ENCODE measurements at places on chromosomes 16 and 17.

GRCh38 chr16:785563-786535, 2.3 kb downstream of the RPUSD1 start:
- peak; percentile 63 for DNase-seq

DNA sequence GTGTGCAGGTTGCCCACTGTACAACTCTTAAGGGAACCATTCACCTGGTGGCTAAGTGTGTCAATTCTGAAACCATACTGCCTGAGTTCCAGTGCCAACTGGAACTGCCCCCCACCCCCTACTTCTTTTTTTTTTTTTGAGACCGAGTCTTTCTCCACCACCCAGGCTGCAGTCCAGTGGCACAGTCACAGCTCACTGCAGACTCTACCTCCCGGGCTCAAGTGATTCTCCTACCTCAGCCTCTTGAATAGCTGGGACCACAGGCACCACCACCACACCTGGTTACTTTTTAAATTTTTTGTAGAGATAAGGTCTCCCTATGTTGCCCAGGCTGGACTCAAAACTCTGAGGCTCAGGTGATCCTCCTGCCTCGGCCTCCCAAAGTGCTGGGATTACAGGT, 40.4 kb upstream of the DHX8 start:
- DNase-seq, result no peak

GRCh38 chr16:88510091-88510994, 57.3 kb downstream of the ZFPM1 start:
- DNase-seq, result no peak

- DNase-seq, result no peak
These were observed 63.4 kb downstream of the XYLT1 start for GRCh38 chr16:17407321-17407720.

DNA sequence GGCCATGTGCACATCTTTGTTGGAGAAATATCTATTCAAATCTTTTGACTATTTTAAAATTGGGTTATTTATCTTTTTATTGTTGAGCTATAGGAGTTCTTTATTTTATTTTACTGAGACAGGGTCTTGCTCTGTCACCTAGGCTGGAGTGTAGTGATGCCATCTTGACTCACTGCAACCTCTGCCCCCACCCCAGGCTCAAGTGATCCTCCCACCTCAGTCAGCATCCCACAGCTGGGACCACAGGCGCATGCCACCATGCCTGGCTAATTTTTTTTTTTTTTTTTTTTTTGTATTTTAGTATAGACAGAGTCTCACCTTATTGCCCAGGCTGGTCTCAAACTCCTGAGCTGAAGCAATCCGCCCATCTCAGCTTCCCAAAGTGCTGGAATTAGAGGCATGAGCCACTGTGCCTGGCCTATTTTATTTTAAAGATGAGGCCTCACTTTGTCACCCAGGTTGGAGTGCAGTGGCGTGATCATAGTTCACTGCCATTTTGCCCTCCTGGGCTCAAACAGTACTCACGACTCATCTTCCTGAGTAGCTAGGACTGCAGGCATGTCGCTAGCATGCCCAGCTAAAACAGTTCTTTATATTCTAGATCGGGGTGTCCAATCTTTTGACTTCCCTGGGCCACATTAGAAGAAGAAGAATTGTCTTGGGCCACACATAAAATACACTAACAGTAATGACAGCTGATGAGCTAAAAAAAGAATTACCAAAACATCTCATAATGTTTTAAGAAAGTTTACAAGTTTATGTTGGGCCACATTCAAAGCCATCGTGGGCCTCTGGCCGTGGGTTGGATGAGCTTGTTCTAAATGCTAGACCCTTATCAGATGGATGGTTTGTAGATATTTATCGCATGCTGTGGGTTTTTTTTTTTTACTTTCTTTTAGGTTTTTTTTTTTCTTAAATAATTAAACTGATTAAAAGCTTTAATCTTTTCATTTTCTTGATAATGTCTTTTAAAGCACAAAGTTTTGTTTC, 13.7 kb downstream of the TENT4B start:
- DNase-seq, result no peak

- no peak for DNase-seq
These were observed 441.0 kb upstream of the SALL1 start for GRCh38 chr16:51592001-51592501.

GRCh38 chr17:17151055-17151454, 55.1 kb downstream of the PLD6 start:
- DNase-seq, result no peak

DNA sequence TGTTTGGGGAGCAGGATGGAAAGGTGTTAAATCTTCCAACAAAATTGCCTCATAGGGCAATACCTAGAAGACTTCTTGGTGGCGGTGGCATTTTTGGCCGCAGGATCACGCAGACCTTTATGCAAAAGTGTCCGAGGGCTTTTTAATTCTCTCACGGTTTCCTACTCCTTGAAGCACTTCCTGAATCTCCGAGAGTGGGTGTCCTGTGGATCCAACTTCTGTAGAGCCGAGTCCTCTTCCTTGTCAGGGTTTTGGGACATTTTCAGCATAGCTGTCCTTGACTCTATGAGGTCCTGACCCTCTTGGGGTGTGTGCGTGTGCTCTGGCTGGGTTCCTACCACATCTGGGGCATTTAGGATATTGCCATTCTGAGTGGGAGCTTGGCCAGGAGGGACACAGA, 31.7 kb downstream of the IL21R start:
- no peak for DNase-seq

GRCh38 chr16:22898131-22898530, 84.2 kb downstream of the HS3ST2 start:
- no peak for DNase-seq

GRCh38 chr16:55499951-55500529, 8.8 kb upstream of the LPCAT2 start:
- no peak for DNase-seq

DNA sequence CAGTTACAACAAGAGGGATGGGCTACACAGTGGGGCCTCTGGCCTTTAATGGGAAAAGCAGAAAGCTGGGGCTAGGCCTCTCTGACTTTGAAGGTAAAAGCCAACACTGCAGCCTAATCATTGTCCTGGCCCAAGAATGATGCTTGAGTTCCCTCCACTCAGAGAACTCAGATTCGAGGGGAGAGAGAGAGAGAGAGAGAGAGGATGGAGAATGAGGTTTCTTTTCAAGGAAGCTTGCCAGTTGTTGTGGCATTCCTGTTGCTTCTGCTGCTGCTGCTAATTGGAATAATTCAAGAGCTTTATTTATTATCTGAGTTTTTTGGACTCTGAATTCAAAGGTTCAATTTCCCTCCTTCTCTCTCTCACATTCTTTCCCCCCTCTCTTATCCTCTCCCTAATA, 144.6 kb upstream of the IRX6 start:
- no peak for DNase-seq

- DNase-seq, result no peak
These were observed 18.9 kb downstream of the CLTC start for GRCh38 chr17:59638553-59638952.

DNA sequence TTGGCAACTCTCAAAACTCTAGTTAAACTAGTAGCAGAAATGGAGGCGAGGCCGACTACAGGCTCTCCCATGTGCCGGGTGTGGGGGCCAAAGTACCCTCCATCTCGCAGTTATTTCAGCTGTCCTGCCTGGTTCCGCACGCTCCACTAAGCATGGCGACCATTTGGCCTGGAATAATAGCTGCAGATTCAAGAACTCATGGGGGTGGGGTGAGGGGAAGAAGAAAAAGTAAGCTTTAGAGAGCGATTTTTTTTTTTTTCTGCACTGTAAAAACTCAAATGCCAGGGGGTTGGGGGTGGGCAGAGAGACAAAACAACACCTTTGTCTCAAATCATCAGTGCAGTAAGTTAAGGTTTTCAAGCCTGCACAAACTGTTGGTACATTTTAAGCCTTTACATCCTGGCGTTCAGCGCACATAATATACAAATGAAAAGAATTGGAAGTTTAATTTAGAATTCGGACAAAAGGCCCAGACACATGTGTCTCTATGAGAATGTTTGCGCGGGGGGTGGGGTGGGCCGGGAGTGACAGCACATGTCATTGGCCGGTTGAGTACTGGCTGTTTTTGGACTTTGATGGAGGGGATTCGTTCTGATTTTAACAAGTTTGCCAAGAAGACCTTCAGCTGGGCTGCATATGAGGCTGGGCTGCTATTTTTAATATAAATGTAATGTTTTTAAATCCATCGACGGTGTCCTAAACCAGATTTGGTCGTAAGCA, 694.7 kb upstream of the SALL1 start:
- no peak for DNase-seq

DNA sequence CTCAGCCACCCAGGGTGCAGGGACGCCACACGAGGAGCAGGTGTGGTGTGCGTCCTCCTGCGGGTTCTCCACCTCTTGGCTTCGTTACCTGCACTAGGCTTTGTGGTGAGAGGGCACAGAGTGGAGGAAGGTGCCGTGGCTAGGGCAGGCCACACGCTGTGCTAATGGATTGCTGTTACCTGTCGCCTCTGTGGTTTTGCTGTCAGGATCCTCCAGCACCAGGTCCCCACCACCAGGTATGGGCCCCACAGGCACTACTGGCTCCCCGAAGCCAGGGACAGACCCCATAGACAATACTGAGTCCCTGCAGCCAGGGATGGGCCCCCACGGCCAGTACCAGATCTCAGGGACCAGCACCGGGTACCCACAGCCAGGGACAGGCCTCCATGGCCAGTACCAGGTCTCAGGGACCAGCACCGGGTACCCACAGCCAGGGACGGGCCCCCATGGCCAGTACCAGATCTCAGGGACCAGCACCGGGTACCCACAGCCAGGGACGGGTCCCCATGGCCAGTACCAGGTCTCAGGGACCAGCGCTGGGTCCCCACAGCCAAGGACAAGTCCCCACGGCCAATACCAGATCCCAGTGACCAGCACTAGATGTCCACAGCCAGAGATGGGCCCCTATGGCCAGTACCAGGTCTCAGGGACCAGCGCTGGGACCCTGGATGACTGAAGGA, 315.6 kb downstream of the SEC14L1 start:
- no peak for DNase-seq

GRCh38 chr17:43897831-43898230, 9.5 kb downstream of the MPP2 start:
- no peak for DNase-seq

GRCh38 chr17:2335726-2336214, 487 bp downstream of the TSR1 start:
- no peak for DNase-seq

GRCh38 chr16:74660383-74660782, 6.3 kb downstream of the RFWD3 start:
- DNase-seq, result no peak

DNA sequence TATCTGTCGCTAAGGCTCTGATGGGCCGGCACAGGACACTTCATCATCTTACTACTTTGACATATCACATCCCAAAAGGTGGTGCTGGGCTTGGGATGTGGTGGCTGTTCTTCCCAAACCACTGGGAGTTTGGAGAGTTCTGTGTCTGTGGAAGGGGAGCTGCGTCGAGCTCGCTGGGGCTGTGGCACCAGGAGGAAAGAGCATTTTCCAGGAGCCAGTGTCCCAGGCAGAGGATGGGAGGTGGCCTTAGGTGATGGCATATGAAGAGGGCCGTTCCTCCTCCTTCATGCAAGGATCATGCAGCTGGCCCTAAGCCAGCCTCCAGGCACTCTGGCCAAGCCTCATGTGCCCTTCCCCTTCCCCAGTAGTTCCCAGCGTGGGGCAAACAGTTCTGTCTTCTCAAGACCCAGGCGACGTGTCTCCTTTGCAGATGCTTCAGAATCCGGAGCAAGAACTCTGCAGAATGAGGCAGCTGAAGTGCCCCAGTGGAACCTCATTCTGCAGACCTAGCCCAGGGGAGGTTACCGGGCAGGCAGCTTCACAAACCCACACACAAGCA, 89.4 kb upstream of the TNRC6C start:
- no peak for DNase-seq

DNA sequence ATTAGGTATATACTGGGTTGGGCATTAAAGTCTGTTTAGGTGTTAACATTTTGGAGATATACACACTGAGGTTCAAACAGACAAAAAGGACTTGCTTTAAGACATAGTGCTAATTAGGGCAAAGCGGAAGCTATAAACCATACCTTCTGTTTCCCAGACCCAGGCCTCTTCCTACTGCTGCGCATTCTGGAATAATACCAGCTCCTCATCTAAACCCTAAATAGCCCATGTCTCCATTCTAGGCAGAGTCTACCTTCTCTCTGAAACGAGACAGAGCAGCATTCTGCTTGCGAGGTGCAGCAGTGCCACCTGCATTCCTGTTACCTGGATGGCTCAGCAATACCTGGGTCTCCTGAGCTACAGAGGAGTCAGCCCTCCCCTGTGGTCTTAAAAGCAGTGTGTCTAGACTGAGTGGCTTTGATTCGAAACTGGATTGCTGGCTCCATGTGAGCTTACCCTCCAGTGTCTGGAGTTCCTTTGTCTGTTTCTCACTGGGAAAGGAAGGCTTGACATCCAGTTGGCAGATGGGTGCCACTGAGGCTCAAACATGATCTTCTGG, 6.4 kb downstream of the YPEL2 start:
- DNase-seq, result no peak

- no peak for DNase-seq
These were observed 36.6 kb upstream of the TNRC6A start for GRCh38 chr16:24692854-24693253.

DNA sequence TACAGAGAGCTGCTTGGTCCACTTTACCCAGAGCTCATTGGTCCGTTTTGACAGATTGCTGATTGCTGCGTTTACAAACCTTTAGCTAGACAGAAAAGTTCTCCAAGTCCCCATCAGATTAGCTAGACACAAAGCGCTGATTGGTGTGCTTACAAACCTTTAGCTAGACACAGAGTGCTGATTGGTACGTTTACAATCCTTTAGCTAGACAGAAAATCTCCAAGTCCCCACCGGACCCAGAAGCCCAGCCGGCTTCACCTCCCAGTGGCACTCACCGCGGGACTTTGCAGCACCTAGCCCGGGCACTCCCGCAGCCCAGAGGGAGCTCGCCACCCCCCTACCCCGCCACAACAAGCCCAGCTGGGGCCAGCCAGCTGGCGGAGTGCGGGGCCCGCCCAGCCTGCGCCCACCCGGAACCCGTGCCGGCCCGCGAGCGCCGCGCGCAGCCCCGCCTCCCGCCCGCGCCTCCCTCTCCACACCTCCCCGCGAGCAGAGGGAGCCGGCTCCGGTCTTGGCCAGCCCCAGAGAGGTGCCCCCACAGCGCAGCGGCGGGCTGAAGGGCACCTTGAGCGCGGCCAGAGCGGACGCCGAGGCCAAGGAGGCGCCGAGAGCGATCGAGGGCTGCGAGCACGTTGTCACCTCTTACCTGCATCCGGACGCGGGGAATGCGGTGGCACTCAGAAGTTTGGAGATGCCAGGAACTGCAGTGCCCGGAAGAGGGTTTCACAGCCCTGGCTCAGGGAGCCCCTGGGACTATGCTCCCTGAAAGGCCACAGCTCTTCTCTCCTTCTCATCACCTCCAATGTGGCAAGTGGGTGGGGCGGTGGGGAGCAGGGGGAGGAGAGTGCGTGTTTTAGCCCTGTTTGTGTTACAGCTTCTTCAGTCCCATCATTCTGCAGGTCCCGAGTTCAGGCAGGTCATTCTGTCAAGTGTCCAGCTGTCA, 1504.5 kb downstream of the CDH11 start:
- no peak for DNase-seq
